Activated naive CD8-positive, alpha-beta T cell treated with anti-CD3 and anti-CD28 coated beads, Interleukin-2, amount 50 U/mL, for 24 hours (primary cell): ENCODE measurements at places on chromosomes 2 and 18.

DNA sequence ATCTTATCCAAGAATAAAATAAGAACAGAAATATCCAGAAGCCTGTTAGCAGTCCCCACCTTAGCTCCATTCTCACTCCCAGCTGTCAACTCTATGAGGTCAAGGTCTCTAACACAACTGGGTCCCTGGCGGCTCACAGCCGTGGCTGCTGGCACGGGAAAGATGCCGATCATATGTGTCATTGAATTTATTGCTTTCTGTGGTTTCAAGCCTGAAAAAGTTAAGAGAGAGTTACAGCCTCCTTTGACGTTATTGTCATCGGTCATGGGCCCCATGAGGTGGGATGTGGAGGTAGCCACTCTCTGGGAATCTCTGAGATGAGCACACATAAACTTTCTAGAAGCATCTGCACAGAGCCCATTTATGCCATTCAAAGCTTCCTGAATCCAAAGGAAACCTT, 28.7 kb upstream of the CABLES1 start:
- no peak for DNase-seq

DNA sequence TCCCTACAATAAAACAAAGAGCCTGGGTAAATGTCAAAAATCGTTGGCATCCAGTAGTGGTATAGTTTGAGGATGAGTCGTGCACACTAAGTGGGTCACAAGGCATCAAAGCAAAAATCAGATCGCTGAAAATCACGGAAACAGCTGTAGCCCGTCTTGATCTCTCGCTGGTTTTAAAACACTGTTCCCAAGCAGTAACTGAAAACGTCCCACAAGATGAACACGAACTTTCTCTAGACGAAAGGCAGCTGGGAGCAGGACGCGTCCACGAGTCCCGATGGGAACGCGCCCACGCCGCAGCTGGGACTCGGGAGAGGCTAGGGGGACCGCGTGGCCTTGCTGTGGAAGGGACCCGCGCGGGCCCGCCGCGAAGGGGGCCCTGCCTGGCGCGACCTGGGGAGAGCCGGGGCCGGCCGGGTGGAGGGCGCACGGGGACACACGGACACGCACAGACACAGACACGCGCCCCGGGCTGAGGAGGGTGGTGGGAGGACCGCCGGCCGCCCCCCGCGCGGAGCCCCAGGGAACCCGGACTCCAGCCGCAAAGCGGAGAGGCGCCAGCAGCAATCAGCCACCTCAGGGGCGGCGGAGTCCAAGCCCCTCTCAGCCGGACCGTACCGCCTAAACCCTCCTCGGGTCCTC, 651 bp downstream of the STK17B start:
- no peak for DNase-seq

DNA sequence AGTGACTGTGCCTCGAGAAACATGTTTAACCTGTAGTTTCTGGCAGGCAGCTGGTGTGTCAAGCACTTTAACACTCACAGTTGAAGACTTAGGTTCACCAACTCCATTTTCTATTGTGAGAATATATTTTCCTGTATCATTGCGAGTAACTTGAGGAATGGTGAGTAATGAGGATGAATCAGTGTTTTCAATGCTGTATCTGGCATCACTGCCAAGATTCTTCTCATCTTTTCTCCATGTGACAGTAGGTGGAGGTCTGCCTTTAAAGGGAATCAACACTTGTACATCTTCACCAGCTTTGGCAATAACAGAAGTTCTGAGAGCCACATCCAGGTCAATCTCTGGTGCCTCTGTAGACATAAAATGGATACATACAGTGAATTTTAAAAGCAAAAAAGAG, 72.8 kb downstream of the PLEKHA3 start:
- no peak for DNase-seq

DNA sequence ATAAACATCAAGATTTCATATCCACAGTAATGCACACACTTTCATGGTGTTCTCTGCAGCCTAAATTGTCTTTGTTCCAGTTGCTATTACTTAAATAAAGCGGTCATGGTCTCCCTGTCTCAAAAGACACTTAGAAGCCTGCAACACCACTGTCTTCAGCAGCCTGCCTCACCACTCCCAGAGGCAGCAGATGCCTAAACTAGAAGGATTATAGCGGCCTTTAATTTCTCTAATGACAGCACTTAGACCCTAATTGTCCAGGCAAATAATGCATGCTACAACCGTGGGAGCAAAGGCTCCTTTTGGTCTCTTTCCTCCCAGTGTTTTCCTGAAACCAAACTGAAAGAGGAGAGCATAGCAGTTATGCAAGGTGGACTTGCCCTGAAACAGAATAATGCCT, 248.8 kb upstream of the SLC39A10 start:
- no peak for DNase-seq

DNA sequence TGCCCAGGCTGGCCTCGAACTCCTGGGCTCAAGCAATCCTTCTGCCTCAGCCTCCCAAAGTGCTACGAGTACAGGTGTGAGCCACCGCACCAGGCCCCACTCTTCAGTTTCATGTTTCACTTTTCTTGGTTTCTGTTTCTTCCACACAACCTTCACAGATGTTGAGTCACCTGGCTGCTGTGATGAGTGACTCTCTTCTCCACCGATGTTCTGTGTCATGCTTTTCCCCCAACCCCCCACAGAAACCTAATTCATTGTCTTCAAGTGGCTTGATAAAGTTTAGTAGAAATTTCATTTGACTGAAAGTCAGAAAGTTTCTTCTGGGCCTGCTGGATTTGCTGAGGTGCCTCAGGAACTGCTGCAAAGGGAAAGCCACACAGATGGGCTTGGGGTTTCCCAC, 78.5 kb downstream of the SPHKAP start:
- DNase-seq: no peak

GRCh38 chr18:25704494-25704893, 352.5 kb upstream of the ZNF521 start:
- no peak for DNase-seq

DNA sequence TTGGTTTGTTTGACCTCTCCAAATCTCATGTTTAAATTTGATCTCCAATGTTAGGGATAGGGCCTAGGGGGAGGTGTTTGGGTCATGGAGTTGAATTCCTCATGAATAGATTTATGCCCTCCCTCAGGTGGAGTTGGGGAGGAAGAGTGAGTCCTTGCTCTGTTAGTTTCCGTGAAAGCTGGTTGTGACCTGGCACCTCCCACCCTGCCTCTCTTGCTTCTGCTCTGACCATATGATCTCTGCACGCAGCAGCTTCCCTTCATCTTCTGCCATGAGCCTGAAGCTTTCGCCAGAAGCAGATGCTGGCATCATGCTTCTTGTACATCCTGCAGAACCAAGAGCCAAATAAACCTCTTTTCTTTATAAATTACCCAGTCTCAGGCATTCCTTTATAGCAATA, 231.6 kb upstream of the ERBB4 start:
- DNase-seq: no peak

DNA sequence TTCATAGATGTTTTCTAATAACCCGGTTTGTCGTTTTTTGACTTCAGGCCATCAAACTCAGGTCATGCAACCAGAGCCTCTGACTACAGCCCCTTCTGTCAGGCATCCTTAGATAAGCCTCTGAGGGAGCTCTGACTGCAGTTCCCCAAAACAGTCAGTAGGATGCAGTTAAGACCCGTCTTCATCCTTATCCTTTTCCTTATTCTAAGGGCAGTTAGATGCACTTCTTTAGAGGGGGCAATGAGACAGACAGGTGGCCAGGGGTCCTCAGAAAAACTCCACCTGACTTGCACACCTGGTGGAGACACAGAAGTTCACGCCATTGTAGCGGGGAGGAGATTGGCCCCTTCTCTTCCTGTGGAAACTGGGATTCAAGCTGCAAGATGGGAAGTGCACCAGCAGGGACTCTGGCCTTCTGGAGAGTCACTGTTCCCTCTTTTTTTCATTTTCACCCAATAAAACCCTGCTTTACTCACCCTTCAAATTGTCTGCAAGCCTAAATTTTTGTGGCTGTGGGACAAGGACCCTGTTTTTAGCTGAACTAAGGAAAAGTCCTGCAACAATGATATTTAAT, 104.8 kb upstream of the TFPI start:
- no peak for DNase-seq

DNA sequence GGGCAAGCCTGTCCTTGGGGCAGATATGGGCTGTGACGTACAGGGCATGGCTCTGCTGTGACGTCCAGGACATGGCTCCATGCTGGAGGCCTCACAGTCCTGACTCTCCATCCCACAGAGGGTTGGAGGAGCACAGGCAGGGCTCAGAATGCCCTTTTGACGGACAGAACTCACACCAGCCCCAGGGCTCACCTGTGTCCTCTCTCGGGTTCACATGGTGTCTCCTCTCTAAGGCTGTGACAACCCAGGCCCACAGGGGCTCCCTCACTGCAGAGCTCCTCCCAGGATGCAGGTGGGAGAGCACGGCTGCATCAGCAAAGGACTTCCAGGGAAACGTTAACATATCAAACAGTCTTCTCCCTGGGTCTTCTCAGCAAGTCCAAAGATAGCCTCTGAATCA, 133.8 kb downstream of the EIPR1 start:
- DNase-seq: no peak

- DNase-seq: no peak
Observed at GRCh38 chr2:238872628-238873380, 24.9 kb downstream of the TWIST2 start.

GRCh38 chr2:28681158-28681571, 70.5 kb upstream of the PPP1CB start:
- DNase-seq: peak; percentile 75

DNA sequence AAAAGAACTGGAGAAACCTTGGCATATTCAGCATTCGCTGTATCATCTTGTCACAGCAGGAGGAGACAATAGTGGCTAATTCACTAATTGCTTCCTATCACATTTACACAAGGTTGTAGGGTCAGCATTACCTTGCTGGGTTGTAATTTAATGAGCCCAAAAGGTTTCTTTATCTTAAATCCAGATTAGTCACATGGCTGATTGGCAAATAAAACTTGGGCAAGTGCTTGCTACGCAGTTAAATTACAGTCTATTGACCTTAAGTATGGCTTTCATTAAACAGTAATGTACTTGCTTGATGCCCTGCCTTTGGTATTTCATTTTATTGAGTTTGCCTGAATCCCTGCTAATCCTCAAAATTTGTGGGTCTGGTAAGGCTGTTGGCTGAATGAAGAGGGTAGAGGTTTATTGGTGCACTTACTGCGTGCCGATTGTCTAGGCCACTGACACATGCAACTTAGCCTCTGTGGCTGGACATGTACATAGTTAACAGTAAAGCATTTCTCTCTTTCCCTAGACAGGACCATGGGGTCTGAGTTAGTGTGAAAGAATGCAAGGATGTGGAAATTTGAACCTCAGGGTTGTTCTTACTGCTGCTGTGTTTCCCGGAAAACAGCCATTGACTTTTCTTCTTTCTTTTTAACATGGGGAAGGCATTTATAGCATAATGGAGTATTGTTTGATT, 34.3 kb downstream of the FMNL2 start:
- no peak for DNase-seq

DNA sequence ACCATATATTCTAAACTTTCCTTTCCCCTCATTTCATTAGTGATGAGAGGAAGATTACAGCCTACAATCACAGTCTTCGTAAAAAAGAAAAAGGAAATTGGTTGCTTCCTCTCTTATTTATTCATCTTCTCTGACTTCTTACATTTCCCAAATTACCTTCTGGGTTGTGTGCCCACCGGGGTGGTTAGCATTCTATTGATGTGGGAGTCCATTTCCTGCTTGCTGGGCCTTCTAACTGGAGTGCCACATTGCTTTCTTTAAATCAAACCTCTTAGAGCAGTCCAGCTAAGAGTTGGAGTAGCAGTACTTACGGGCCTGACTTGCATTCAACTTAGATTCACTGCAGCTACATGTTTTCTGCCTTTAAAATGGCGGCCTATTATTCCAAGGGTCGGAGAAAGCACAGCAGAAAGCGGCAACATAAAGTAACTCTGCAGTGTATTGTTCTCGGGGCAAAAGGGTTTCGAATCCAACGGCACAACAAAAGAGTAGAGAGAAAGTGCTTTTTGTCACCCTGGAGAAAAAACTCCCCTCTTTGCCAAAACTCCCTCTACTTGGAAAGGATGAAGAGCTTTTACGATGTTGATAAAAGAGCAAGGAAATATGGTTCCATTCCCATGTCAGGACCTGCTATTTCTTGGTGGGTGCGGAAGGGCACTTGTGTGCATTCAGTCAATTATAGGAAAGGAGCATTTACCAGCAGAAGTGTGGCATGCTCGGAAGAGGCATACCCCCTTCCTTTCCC, 110.6 kb upstream of the DLX2 start:
- no peak for DNase-seq

GRCh38 chr2:38178119-38178518, 102.2 kb upstream of the CYP1B1 start:
- no peak for DNase-seq

DNA sequence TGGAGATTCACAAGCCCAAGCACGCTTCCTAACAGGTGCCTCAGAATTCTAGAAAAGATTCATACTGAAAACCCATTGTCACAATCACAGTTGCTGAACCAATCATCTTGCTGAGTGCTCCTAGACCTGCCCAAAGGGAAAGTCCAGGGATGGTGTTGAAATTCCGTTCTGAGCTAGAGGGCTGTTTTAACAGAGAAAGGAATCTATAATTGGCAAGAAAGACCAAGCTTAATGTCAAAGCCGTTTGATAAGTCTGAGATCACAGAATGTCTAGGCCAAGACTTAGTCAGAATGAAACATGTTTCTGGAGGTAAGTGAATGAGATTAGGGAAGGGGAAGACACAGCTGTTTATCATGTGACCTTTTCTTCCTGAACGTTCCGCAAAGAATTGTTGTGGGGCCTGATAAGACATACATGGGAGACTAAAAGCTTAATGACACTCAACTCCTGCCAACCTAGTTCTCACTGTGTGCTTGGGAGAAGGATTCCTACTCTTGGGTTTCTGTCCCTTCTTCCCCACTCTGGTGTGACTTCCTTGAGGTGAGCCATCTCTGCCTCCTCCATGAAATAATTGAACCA, 27.5 kb downstream of the PMAIP1 start:
- no peak for DNase-seq

GRCh38 chr18:63379639-63379962, 12.6 kb upstream of the KDSR start:
- DNase-seq: no peak

- no peak for DNase-seq
Observed at GRCh38 chr18:41771973-41772372, 183.1 kb upstream of the PIK3C3 start.

- DNase-seq: peak; percentile 25
Observed at GRCh38 chr2:43609290-43609918, 13.6 kb upstream of the THADA start.
